IMR-90 (cell line): ENCODE measurements at places on chromosomes 5 and 9.
A peak's percentile ranks its signal among the peaks of the same experiment; 100 is the strongest.

- no peak for DNase-seq
These were observed 34.0 kb upstream of the AFAP1L1 start for GRCh38 chr5:149237662-149238061.

DNA sequence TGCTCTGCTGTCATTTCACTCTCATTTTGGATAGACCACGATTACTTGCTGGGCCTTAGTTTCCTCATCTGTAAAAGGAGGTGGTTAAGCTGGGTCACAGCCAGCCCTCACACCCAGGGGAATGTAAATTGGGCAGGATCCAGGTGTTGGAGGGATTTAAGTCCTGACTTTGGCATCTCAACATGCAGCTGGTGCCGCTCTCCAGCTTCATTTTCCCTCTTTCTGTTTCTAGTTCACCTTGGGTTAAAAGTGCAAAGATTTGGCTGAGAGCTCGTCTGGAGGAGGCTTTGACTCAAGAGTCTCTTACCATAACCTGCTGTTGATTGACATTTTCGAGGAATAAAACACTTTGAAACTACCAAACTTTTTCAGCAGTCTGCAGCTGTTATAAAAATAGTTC lies 144.3 kb upstream of the DHFR start:
- no peak for DNase-seq

GRCh38 chr5:123207081-123207537 lies 118.1 kb downstream of the PRDM6 start:
- DNase-seq = peak; percentile 65

DNA sequence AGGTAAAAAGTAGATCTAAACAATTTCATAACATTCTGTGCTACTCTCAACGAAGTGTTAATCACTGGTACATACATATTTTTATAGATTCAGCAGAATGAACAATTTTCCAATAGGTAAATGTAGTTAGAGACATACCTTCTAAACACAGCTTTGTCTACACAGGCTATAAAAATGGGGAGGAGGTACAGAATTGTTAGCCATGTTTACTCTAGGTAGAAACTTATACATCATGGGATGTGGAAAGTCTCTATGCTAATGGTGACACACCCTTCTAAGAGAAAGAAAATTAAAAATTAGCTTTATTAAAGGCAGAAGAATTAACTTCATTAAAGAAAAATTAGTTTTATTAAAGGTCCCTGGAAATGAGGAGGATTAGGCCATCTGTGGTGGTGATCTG lies 11.8 kb downstream of the C5orf63 start:
- no peak for DNase-seq

- DNase-seq = peak; percentile 51
These were observed 18.7 kb downstream of the HSD17B4 start for GRCh38 chr5:119470851-119471451.

- peak; percentile 38 for DNase-seq
These were observed 535.3 kb downstream of the EFNA5 start for GRCh38 chr5:107135391-107135790.

- DNase-seq = no peak
These were observed 16.5 kb downstream of the CAPSL start for GRCh38 chr5:35921930-35922329.
